ENCODE measurements at places on chromosomes 3 and 15.

DNA sequence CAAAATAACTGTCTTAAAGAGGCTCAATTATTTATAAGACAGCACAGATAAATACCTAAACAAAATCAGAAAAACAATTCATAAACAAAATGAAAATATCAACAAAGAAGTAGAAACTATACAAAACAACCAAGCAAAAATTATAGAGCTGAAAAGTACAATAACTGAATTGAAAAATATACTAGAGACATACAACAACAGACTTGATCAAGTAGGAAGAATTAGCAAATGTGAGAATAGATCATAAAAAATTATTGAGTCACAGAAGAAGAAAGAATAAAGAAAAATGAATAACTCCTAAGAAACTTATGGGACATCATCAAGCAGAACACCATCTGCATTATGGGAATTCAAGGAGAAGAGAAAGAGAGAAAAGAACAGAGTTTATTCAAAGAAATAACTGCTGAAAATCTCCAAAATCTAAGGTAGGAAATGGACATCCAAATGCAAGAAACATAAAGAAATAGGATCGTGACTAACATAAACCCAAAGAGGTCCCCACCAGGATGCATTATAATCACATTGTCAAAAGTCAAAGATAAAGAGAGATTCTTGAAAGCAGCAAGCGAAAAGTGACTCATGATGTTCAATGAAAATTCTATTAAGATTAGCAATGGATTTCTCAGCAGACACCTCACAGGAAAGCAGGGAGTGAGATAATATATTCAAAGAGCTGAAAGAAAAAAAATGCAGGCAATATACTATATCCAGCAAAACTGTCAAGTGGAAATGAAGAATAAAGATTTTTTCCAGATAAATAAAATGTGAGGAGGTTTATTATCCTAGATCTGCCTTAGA is 85.9 kb downstream of the DCLK3 start:
- no peak for DNase-seq

GRCh38 chr15:47750740-47751262 is 33.5 kb downstream of the SEMA6D start:
- DNase-seq: no peak

- no peak for DNase-seq
Measured at GRCh38 chr3:112519424-112520001, 20.2 kb upstream of the BTLA start.

DNA sequence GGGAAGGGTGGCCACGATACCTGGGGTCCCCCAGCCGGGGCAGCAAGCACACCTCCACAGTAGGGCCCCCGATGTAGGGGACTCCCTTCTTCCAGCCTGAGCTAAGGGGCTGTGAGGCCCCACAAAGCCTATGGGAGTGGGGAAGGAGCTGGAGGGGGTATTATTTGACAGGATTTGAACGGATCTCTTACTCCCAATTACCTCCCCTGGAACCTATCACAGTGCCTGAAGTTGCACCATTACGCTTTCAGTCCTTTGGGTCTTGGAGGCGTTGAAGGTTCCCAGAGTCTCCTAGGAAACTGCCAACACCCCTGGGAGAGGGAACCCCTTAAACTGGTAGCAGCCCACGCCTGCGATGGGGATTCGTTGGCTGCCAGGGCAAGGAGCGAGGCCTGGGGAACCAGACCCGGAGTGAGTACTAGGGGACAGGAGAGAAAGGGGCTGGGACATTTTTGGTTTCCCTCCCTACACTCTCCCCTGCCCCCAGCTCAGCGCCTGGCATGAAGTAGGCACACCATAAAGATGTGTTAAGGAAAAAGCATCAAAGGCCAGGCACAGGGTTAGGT is 409 bp upstream of the LHFPL4 start:
- no peak for DNase-seq

Data from DMS79 (cell line).